ENCODE measurements at places on chromosomes 4 and X.
A peak's percentile ranks its signal among the peaks of the same experiment; 100 is the strongest.

GRCh38 chr4:81676537-81676936, 204.8 kb upstream of the RASGEF1B start:
- DNase-seq: no peak

DNA sequence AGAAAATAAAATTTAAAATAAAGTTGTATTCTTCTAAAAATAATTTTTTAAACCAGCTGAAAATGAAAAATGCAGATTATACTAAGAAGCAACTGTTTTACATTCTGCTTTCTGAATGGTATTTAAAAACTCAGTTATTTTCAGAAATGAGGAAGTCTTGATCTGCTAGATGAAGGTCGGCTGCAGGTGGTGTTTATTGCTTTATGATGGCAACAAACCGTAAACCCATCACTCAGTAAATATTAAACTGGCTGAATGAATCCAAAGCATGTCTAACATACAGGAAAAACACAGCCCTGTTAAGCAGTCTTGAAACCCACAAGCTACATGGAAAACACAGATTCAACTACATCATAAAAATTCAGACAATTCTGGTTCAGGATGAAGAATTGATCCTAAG, 29.3 kb downstream of the DYNLT3 start:
- DNase-seq: no peak

DNA sequence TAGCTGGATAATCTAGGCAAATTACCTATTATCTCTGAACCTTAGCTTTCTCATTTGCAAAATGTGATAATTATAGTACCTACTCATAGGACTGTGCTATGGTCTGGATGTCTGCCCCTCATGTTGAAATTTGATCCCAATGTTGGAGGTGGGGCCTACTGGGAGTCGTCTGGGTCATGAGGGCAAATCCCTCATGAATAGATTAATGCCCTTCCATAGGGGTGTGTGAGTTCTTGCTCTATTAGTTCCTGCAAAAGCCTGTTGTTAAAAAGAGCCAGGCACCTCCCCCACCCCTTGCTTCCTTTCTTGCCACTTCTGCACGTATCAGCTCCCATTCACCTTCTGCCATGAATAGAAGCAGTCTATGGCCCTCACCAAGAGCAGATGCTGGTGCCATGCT, 73.9 kb downstream of the SERTM2 start:
- DNase-seq: no peak

GRCh38 chr4:181200076-181200475, 1043.1 kb upstream of the TENM3 start:
- no peak for DNase-seq

- no peak for DNase-seq
Measured at GRCh38 chrX:133190877-133191738, 27.0 kb downstream of the TFDP3 start.

GRCh38 chr4:56703378-56703777, 22.3 kb upstream of the HOPX start:
- no peak for DNase-seq

- DNase-seq: no peak
Measured at GRCh38 chr4:92733231-92733630, 429.5 kb downstream of the GRID2 start.

GRCh38 chr4:78318126-78318525, 233.4 kb upstream of the ANXA3 start:
- DNase-seq: no peak

DNA sequence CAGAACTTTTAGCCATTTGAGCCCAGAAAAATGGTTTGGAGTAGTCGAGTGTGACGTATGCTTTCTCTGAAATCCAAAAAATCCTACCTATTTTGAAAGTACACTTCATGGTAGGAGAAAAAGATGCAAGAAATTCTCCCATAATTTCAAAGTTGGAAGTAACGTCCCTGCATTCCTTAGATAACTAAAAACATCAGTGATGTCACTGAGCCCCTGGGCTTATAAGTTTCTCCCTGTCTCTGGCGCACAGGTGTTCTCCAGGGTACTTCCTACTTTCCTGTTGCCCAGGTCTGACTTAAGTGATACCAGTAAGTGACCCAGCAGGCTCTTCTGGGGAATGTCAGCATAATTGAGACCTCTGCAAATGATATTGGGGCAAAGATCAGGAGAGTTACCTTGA, 90.5 kb upstream of the WDR1 start:
- DNase-seq: no peak

GRCh38 chrX:101530944-101531343, 19.4 kb upstream of the ARMCX1 start:
- peak; percentile 44 for DNase-seq

GRCh38 chr4:8215001-8215427, 15.9 kb downstream of the SH3TC1 start:
- no peak for DNase-seq

- DNase-seq: no peak
Measured at GRCh38 chr4:104973708-104974107, 173.0 kb upstream of the TET2 start.

DNA sequence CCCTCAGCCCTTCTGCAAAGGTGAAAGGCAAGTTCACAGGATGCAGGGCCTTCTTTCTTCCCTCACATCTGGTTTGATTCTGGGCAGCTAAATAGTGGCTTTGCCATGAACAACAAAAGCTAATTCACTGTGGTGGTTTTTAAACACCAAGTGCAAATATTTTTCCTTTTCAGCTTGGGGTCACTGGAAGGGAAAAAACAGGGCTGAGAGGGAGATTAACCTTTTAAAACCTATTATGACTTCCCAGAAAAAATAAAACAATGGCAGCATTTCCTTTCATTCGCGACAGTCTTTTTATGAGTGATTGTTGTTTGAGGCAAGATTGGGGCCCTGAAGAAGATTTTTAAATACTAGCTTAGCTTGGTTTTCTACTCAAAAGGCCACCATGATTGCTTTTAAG, 103.7 kb upstream of the SCML1 start:
- DNase-seq: no peak

- DNase-seq: no peak
Measured at GRCh38 chr4:150816491-150816890, 198.6 kb downstream of the LRBA start.

DNA sequence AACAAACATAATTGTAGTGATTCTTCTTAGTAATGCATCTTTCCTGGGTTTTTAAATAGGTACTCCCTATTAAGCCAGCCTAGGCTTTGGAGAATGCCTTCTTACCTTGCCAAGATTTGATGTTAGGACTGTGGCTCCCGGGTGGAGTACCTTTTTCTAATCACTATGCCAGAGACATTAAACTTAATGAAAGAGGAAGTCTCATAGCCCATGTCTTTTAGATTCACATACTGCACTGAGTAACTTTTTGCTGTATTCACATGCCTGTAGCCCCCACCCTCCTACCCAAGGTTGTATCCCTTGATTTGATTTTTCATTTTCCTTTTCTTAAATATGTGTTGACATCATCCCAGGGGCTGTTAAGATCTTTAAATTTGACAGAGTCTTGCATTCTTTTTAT, 104.2 kb upstream of the TLR2 start:
- DNase-seq: no peak

GRCh38 chr4:168743601-168744000, 246.7 kb downstream of the PALLD start:
- DNase-seq: no peak

GRCh38 chr4:27316176-27316575, 455.5 kb downstream of the STIM2 start:
- no peak for DNase-seq

DNA sequence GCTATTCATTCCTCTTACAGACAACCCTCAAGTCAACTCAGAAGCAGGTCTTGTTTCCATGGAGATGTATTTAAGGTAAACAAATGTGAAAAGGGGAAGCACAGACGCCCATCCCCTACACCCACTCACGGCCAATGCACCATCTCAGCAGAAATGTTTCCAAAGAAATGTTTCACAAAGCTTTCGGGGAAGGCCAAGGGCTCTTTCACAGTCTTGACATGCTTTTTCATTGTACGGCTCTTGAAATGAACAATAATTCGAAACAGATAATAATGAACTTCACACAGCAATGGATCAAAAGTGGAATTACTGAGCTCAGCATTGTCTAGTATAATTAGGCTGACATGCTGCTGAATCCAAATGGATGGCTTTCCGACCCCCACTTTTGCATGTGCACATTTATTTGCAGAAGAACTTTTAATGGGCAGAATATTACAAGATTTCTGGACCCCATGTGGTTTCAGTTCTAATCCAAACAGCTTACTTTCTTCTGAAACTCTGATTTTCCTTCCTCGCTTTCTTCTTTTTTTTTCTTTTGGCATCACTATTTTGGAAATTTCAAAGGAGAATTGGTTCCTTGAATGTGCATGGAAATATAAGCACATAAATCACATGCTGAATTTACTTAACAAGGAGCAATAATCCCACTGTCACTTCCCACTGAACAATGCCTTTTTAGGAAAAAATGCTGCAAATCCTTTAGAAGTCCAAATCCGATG, 160.9 kb downstream of the SMIM20 start:
- no peak for DNase-seq

DNA sequence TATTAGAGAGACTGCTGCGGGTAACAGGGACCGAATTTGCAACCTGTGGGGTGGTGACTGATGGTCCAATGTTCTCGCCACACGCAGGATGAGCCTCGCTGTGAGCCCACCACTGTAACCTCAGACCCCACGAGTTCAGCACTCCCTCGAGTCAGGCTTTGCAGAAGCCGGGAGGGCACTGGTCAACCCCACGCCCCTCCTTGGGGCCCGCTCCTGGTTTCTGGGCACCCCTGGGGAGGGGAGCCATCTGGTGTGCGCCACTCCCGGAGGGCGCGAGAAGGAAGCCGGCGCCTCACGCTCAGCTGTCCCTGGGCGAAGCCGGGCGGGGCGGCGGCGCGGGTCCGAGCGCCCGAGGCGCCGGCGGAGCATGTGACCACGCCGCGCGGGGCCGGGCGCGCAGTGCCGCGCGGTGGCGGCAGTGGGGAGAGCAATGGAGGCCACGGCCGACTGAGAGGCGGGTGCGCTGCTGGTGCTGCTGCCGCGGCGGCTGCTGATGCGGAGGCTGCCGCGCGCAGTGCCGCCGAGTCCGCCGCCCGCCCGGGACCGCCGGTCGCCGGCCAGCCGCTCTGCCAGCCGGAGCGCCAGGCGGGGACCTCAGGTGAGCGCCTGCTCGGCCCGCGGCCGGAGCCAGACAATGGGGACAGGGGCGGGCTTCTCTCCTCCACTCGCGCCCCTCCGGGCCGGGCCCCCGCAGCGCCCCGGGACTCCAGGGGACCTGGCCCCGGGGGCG, 100.1 kb downstream of the CEP135 start:
- DNase-seq: peak; percentile 3

DNA sequence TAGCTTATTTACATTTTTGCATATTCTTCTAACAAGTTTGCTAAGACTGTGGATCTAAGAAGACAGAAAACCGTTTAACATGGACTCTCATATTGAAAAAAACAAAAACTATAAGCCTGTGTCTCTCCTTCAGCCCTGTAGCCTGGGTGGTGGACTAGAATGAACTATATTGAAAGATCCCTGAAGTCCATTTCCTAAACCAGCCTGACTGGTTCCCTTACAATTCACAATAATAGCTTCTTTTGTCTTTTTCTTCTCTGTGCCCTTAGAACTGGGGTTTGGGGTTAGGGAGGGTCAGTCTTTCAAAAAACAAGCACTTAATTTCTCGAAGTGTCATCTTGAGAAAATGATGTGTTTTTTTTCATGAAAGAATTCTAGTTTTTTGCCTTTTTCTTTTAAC, 59.0 kb downstream of the GSTCD start:
- DNase-seq: no peak

GRCh38 chr4:134390319-134390718, 188.7 kb upstream of the PABPC4L start:
- no peak for DNase-seq

DNA sequence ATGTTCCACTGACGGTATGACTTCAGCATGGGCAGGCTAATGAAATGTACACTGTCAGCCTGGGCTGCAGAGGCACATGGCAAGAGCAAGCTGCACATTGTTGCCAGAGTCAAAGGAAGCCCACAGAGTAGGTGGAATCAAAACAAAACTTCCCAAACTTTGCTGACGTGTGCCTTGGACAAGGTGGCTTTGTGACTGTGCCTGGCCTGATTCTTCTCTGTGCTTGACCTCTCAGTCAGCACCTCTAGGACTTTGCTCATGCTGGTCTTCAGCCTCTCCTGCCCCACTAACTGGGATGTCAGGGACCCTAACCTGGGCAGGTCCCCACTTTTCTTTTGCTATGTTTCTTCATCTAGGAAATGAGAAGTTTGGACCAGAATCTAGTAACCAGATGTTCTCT, 40.5 kb upstream of the KIAA1210 start:
- DNase-seq: no peak

DNA sequence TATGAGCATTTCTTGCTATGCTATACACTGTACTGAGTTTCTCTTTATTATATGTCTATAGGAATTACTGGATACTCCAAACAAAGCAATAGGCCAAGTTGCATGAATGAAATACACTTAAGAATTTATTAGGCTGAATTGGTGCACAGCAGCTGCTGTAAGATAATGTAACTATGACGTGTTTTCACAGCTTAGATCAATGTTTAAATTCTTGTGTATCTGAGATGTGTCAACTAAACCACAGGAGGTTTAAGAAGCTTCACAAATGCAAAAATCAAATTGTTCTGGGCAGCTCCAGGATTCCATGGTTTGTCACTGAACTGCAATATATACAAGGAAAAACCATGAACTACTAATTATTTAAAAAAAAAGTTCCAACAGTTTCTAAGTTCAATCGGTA, 156.7 kb downstream of the MAPK10 start:
- DNase-seq: no peak

DNA sequence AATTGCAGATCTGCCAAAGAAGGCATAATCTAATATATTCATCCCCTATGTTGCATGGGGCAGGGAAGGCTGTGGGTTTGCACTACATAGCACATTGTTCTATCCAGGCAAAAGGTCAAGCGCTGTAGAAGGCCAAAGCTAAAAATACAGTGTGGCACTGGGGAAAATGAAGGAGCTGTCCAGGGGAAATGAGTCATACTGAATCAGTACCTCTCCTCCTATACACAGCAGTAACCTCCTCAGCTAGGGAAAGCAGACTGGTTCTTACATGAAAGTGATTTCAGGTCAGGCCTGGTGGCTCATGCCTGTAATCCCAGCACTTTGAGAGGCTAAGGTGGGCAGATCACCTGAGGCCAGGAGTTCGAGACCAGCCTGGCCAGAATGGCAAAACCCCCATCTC, 31.0 kb upstream of the SLC25A4 start:
- DNase-seq: peak; percentile 85

DNA sequence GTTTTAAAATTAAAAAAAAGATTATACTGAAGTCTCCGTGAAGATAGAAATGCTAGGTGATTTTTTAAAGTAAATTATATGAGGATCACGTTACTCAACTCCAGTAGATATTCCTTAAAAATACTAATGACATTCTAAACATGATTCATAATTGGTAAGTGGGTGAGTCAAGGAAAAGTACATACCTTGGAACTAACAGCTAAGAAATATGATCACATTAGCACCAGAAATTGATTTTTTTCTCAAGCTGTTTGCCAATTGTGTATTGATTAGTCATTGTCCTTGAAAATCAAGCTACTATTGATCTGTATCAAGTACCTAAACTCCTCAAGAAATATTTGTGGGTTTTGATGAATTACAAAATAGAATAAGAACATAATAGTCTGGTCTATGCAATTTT, 362.6 kb upstream of the PPP1R2C start:
- DNase-seq: no peak

GRCh38 chr4:114287079-114287696, 307.7 kb upstream of the ARSJ start:
- no peak for DNase-seq

- no peak for DNase-seq
Measured at GRCh38 chr4:169268951-169269760, 1.6 kb downstream of the SH3RF1 start.

GRCh38 chr4:187782286-187782824, 213.2 kb upstream of the ZFP42 start:
- no peak for DNase-seq

- DNase-seq: no peak
Measured at GRCh38 chrX:16120431-16120830, 2.9 kb upstream of the GRPR start.

GRCh38 chr4:13533670-13534343, 10.5 kb downstream of the NKX3-2 start:
- no peak for DNase-seq
